Spinal cord (tissue), 10 donors: ENCODE measurements at places on chromosomes 11 and 22. TPM values are rescaled to one million over a fixed set of nuclear protein-coding genes. Genes with fewer than 3 reads are reported as not detected.

Gene CNIH2
- polyA plus RNA-seq = 256 TPM

Gene TIMM10
- polyA plus RNA-seq = 47.7 TPM

Gene OR4S2
- polyA plus RNA-seq = not detected

Gene SHANK3
- 32.2 TPM for polyA plus RNA-seq

Gene APOA1
- polyA plus RNA-seq = 6.7 TPM

Gene OR4A15
- polyA plus RNA-seq = not detected

Gene PTPRJ
- polyA plus RNA-seq = 16.4 TPM

Gene IL10RA
- polyA plus RNA-seq = 4.1 TPM

DNA sequence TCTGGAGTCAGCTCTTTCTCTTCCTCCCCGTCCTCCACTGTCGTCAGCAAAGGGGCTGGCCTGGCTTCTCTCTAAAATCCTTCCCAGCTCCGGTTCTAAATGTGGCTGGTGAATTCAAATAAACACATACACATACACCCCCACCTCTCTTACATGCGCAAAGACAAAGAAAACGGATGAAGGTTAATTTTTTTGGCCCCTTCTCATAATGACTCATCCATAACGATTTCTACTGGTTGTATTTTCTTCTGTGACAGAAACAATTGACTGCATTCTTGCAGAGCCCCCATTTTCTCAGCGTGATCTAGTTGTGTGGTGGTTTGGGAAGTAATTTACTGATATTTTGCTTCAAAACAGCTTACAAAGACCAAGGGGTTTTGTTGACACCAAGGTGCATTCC, 130.0 kb upstream of the NTM start:
- H3K4me1 ChIP-seq = no peaks in the 10 kb centered on the region
- no peak overlapping the region for H3K27ac ChIP-seq
- no peak for DNase-seq
- H3K27me3 ChIP-seq = no peaks in the 10 kb centered on the region

- H3K27ac ChIP-seq = peak overlapping the region; percentile 61
- peaks cover 56% of the 10 kb centered on the region for H3K4me1 ChIP-seq
- DNase-seq = no peak
- no peak overlapping the region for H3K4me3 ChIP-seq
- peaks cover 3% of the 10 kb centered on the region for H3K36me3 ChIP-seq
Observed at GRCh38 chr11:69007975-69008381, 5.1 kb downstream of the MRGPRF start.

DNA sequence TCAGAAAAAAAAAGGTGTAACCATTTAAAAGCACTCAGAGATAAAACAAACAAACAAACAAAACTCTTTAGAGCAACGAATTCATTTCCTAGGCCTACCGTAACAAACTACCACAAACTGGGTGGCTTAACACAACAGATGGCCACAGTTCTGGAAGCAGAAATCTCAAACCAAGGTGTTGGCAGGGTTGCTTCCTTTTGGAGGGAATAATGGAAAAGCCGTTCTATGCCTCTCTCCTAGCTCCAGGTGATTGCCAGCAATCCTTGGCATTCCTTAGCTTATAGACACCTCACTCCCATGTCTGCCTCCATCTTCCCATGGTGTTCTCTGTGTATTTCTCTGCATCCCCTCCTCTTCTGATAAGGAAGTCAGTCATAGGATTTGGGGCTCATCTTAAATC, 200.4 kb downstream of the RAB38 start:
- H3K36me3 ChIP-seq = no peaks in the 10 kb centered on the region
- no peak for DNase-seq
- no peak overlapping the region for H3K27ac ChIP-seq
- no peak overlapping the region for H3K4me3 ChIP-seq
- H3K4me1 ChIP-seq = no peaks in the 10 kb centered on the region

GRCh38 chr22:28950617-28951411, 67.4 kb downstream of the ZNRF3 start:
- H3K27ac ChIP-seq = peak overlapping the region; percentile 79
- no peak overlapping the region for H3K4me3 ChIP-seq
- no peak for DNase-seq
- H3K27me3 ChIP-seq = no peaks in the 10 kb centered on the region

GRCh38 chr11:14583252-14584034, 60.2 kb upstream of the PDE3B start:
- no peaks in the 10 kb centered on the region for H3K27me3 ChIP-seq
- H3K4me1 ChIP-seq = peaks cover 2% of the 10 kb centered on the region
- no peak overlapping the region for H3K27ac ChIP-seq
- H3K4me3 ChIP-seq = no peak overlapping the region
- H3K36me3 ChIP-seq = no peaks in the 10 kb centered on the region

DNA sequence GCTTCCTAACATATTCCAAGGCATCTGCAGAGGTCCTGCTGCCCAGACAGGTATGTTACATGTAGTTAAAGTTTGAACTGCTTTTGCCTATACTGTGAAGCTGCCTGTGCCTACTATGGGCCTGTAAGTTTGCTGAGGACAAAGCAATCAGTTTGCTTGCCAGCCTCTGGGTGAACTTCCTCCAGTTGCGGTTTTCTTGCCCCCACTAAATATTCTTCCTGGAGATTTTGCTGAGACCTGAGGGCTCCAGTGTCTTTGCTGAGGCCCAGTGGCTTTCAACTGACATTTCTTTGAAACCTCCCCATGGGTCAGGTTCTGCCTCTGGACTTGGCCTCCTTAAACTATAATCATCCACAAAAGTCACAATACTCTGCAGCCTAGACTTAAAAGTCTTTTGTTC, 29.6 kb upstream of the MMP20 start:
- no peaks in the 10 kb centered on the region for H3K27me3 ChIP-seq
- H3K4me3 ChIP-seq = no peak overlapping the region
- no peaks in the 10 kb centered on the region for H3K4me1 ChIP-seq
- H3K36me3 ChIP-seq = no peaks in the 10 kb centered on the region
- no peak for DNase-seq

DNA sequence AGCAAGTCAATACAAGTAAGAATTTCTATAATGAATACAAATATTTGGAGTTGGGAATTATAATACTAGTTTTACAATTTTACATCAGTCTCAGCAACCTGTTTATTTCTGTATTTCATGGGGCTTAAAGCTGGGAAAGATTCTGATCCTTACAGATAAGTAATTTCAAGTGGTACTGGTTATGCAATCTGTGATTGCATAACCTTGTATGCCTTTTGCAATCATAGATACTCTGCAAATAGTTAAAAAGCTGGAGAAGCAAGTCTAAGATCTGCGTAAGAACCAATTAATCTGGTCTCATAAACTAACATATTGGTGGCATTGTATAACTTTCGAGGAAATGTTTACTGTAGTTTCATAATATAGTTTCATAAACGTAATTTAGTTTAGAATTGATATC, 198.3 kb upstream of the PGR start:
- H3K27me3 ChIP-seq = no peaks in the 10 kb centered on the region
- no peaks in the 10 kb centered on the region for H3K36me3 ChIP-seq
- no peak for DNase-seq
- no peak overlapping the region for H3K4me3 ChIP-seq
- H3K4me1 ChIP-seq = no peaks in the 10 kb centered on the region

- no peak overlapping the region for H3K27ac ChIP-seq
- no peak for DNase-seq
- H3K27me3 ChIP-seq = peaks cover 95% of the 10 kb centered on the region
- H3K4me1 ChIP-seq = peaks cover 32% of the 10 kb centered on the region
Observed at GRCh38 chr11:2144544-2145248, 5.5 kb upstream of the IGF2 start.

DNA sequence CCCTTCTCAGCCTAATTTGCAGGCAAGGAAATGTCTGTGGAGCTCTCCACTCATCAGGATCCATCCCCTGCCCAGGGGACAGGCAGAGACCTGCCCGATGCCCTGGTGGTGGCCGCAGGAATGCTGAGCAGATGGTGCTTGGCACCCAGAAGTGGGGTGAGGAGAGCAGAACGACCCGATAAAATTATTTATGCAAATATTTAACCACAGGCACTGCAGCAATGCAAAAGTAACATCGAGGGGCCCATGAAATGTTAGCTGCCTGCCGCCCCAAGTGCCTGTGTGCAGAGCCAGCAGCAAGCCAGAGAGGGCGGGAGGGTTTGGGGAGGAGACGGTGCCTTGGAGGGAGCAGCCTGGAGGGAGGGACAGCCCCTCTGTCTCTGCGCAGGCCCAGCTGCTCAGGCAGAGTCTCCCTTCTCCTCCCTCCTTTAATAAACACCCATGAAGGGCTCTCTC, 205.5 kb downstream of the CTTN start:
- H3K4me1 ChIP-seq = peaks cover 60% of the 10 kb centered on the region
- no peak overlapping the region for H3K4me3 ChIP-seq
- no peak for DNase-seq
- peaks cover 8% of the 10 kb centered on the region for H3K36me3 ChIP-seq

DNA sequence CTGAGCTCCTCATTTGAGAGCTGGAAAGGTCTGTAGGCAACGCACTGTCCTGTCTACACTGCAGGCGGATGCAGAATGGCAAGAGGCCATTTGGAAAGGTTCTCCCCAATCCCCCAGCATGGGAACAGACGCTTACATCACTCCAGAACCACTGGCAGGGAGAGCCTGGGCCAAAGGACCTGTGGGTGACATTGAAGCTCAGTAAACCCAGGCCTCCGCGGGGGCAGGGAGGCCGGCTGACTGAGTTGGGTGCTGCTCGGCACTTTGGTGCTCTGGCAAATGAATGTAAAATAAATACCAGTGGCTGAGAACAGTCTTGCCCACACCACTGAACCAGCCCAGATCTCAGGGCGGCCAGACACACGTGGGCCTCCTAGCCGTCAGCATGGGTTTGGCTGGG, 22.4 kb downstream of the TOM1 start:
- H3K27me3 ChIP-seq = no peaks in the 10 kb centered on the region
- no peak overlapping the region for H3K4me3 ChIP-seq
- no peak for DNase-seq

DNA sequence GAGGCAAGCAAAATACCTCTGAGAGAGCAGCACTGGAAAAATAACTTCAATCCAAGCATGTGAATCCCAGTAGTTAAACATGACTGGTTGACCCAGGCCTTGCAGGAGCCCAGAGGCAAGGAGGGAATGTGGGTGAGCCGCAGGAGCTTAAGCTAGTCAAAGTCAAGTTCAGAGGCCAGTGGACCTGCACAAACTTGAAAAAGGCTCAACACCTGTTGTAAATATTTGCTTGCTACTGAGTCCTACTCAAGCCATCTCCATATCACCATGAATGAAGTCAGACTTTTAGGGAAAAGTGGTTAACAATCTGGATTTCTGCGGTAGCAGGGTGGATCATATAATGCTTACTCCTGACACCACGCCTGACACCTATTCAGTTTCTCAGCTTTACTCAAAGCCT, 4.8 kb upstream of the CAT start:
- no peaks in the 10 kb centered on the region for H3K36me3 ChIP-seq
- H3K4me3 ChIP-seq = no peak overlapping the region
- DNase-seq = no peak

DNA sequence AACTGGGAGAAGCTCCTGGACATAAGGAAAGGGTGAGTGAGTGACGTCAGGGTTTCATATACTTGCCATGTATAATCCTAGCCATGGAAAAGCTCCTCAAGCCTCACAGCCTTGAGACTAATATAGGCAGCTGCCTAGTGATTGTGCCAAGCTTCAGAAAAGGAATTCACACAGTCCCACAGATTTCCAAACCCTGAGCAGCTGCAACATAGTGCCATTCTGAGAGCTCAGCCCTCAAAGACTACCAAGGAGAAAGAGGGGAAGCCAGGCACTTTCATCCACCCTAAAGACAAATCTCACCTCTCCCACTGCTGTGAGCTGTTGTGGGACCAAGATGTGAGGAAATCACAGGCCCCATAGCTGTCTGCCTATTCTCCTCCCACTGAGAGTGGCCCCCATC, 707.9 kb upstream of the ANO5 start:
- H3K4me1 ChIP-seq = no peaks in the 10 kb centered on the region
- DNase-seq = no peak
- H3K27ac ChIP-seq = no peak overlapping the region
- no peak overlapping the region for H3K4me3 ChIP-seq
- no peaks in the 10 kb centered on the region for H3K27me3 ChIP-seq
